Kidney epithelial cell (primary cell): ENCODE measurements at places on chromosomes 5 and 9. TPM values are rescaled to one million over a fixed set of nuclear protein-coding genes. Genes with fewer than 3 reads are reported as not detected.

DNA sequence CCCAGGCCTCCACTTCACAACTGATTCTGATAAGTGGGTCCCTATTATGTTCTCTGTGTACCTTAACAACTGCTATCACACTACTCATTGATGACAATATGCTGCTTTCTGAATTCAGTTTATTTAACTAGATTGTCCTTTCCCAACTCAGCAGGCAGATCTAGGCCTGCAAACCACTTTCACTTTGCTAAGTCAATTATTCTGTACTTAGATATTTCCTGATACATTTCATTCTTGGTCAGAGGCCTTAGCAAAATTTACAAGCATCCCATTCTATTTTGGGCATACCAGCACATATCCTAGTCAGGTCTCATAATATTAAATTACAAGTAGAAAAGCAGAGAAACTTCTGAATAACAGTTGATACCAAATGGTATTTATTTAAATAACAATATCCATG, 235.7 kb upstream of the HAPLN1 start:
- DNase-seq = no peak

DNA sequence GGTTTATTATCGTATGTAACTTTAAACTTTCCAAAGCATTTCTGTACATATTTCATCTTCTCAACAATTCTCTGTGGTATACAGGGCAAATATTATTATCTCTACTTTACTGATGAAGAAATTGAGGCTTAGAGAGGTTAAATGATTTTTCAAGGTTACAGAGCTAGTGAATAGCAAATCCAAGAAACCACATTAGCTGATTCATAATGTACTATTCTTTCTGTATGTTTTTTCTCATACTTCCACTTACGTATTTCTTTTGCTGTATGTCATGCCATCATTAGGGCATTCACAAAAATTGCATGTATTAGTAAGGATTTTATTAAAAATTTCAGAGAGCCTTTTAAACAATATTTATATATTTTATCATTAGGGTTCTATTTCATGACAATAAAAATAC, 372.4 kb upstream of the DMAC1 start:
- no peak for DNase-seq

- no peak for DNase-seq
Measured at GRCh38 chr5:1648806-1649205, 125.0 kb upstream of the LPCAT1 start.

DNA sequence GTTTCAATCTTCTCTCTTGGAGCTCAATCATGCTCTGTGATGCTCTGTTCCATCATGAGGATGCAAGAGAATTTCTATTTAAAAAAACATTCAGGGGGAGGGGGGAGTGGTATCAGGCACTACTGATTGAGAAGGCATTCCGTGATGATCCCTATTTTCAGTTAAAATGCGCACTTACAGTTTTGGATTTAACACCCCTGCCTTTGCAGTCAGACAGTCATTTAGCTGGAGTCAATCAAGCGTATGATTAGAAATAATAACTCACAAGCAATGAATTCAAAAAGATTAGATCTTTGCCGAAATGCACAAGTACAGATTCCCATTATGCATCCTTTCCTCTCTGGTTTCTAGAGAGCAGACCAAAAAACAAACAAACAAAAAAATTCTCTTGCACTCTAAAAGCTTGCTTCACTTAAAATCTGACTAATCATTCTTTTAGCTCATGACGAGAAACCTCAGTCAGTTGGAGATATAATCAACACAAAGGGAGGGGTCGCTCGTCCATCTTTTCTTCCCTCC, 55.4 kb downstream of the EFNA5 start:
- no peak for DNase-seq

DNA sequence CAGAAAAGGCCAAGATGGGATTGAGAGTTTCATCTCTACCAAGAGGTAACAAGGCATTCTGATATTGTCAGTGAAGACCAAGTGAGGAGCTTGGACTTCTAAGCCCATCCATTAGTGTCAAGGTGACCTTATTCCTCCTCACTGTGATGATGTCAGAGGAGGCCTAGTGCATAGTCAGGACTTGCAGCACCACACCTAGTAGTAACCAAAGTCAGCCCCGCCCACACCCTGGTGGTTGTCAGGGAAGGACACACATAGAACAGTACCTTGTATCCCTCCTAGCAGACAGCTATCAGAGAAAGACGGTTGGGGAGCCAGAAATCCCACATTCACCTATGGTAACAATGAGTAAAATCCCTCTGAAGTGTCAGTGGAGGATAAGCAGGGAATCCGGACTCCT, 111.7 kb downstream of the AP3B1 start:
- no peak for DNase-seq

- DNase-seq = no peak
Measured at GRCh38 chr9:119003882-119004617, 365.2 kb downstream of the BRINP1 start.

DNA sequence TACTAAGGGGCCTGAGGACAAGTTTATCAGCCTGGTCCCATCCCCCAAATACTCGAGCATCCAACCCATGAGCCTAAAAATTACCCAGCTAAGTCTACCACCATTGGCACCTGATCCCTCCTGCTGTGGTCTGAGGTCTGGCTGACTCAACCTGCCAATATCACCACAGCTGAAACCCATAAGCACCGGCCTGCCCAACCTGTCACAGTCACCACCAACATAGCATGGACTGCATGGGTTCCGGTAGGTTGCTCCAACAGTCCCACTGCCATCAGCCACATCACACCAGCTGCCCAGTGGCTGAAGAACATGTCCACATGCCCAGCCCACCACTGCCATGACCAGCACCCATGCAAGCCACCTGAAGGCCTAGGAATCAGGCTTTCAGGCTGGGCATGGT, 495.0 kb downstream of the PRELID2 start:
- DNase-seq = no peak

GRCh38 chr5:155794795-155795194, 532.2 kb upstream of the SGCD start:
- no peak for DNase-seq

- DNase-seq = no peak
Measured at GRCh38 chr5:85656050-85656449, 961.7 kb upstream of the COX7C start.

- DNase-seq = no peak
Measured at GRCh38 chr5:45109062-45109461, 300.3 kb downstream of the MRPS30 start.

DNA sequence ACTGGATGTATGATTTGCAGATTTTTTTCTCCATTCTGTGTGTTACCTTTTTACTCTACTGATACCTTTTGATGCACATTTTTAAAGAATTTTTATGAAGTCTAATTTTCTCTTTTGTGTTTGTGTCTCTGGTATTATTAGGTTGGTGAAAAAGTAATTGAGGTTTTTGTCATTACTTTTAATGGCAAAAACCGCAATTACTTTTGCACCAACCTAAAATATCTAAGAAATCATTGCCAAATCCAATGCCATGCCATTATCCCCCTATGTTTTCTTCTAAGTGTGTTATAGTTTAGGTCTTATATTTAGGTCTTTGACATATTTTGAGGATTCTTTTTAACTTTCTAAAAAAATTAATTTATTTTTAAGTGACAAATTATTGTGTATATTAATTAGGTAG, 43.4 kb upstream of the STARD4 start:
- DNase-seq = no peak

- no peak for DNase-seq
Measured at GRCh38 chr5:116859666-116860320, 285.2 kb upstream of the SEMA6A start.

DNA sequence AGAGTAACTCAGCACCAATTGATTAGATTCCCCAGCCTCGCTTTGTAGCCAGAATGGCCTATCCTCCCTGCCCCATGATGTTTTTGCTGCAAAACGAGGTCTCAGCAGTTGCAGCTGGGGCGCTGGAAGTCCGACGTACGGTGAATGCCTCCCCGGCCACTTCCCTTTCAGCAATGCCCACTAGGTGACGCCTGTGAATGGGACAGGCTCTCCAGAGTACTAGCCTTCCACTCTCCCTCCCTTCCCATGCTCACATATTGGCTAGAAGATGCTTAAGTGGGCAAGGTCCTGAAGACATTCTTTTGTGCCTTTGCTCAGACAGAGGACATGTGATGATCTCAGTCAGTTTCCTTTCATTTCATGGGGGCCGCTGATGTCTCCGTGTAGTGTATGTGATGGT, 50.8 kb downstream of the DMRT2 start:
- DNase-seq = peak; percentile 29

- no peak for DNase-seq
Measured at GRCh38 chr5:147539053-147539452, 29.2 kb upstream of the DPYSL3 start.

GRCh38 chr9:3342159-3342777, 183.5 kb downstream of the RFX3 start:
- DNase-seq = no peak

GRCh38 chr5:76642390-76643040, 19.3 kb upstream of the F2RL2 start:
- no peak for DNase-seq

GRCh38 chr9:131691969-131692611, 47.8 kb downstream of the RAPGEF1 start:
- DNase-seq = no peak

GRCh38 chr5:11072568-11072967, 311.5 kb upstream of the DAP start:
- DNase-seq = no peak

GRCh38 chr5:143376911-143377813, 26.3 kb downstream of the NR3C1 start:
- DNase-seq = no peak

The TLX3 gene
- 0.14 and 0.58 TPM in 2 replicates for total RNA-seq

The GTF3C5 gene
- 94.3 and 94.7 TPM in 2 replicates for total RNA-seq

The PFN3 gene
- total RNA-seq = not detected in 2 replicates

The CCDC192 gene
- total RNA-seq = not detected in 2 replicates

The DAB2 gene
- 12.6 and 14.6 TPM in 2 replicates for total RNA-seq

The FCN1 gene
- total RNA-seq = not detected in 2 replicates

The CTSL gene
- total RNA-seq = 85.2 and 117 TPM in 2 replicates

The PPP2R2B gene
- 0.62 and 1.2 TPM in 2 replicates for total RNA-seq

The OLFML2A gene
- total RNA-seq = 7.0 and 16.4 TPM in 2 replicates
